Suprapubic skin (tissue), 4 donors: ENCODE measurements at places on chromosomes 4 and X. TPM values are rescaled to one million over a fixed set of nuclear protein-coding genes. Genes with fewer than 3 reads are reported as not detected.

DNA sequence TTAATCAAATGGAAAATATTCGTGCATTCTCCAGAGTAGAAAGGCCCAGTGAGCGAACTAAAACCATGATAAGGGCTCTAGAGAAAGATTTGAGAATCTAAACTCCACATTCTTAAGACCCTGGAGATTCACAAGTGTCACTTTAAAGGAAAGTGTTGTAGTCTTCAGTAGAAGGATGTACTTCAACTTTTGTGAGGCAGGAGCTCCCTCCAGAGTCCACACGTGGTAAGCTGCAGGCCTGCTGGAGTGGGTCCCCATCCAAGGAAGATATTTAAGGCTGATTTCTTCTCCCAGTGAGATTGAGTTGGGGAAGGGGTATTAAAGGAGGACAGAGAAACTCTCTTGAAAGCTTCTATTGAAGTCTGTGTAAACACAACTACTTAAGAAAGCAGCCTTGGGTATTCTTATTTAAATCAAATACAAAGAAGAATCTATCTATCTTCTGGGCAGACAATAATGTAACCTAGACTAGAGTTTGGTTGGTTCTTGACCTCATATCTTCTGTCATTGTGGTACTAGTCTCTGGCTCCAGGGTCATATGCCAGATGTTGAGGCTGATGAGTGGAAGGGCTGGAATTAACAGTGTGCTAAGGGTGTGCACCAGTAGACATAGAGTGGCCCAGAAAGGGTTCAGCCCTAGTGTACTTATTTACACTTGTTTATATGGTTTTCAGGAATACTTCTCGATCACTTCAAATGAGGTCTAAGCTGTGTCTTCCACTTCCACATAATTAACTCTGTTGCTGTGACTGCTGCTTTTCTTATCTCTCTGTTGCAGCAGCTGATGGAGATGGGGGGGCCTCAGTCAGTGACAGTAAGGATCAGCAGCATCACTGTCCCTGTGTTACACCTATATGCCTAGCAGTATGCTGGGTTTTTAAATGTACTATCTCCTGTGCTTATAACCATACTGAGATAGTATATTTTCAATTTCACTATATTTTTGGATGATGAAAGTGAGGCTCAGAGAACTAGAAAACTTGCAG lies 76.1 kb downstream of the HMGB2 start:
- H3K4me3 ChIP-seq: no peak overlapping the region
- no peaks in the 10 kb centered on the region for H3K36me3 ChIP-seq
- H3K4me1 ChIP-seq: no peaks in the 10 kb centered on the region
- no peak for DNase-seq

GRCh38 chr4:37721995-37722638 lies 35.9 kb upstream of the RELL1 start:
- no peak overlapping the region for H3K4me3 ChIP-seq
- no peaks in the 10 kb centered on the region for H3K27me3 ChIP-seq
- no peaks in the 10 kb centered on the region for H3K36me3 ChIP-seq
- H3K27ac ChIP-seq: no peak overlapping the region

- DNase-seq: no peak
- no peaks in the 10 kb centered on the region for H3K27me3 ChIP-seq
- peaks cover 3% of the 10 kb centered on the region for H3K4me1 ChIP-seq
- H3K36me3 ChIP-seq: no peaks in the 10 kb centered on the region
- no peak overlapping the region for H3K27ac ChIP-seq
- no peak overlapping the region for H3K4me3 ChIP-seq
Measured at GRCh38 chr4:105162123-105162796, 15.6 kb downstream of the TET2 start.

DNA sequence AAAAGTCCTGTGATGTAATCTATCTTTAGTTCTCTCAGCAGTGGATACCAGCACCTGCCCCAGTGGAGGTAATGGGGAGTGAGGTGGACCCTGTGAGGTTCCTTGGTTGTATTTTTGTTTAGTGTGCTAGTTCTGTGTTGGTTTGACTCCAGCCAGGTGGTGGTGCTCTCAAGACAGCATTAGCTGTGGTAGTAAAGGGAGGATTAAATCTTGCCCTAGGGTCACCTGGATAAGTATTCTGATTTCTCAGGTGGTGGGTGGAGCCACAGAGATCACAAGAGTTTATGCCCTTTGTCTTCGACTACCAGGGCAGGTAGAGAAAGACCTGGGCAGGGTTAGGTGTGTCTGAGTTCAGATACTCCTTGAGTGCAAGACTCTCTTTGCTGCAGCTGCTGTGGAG lies 176.3 kb upstream of the EDA2R start:
- no peaks in the 10 kb centered on the region for H3K36me3 ChIP-seq
- no peak overlapping the region for H3K4me3 ChIP-seq
- no peaks in the 10 kb centered on the region for H3K4me1 ChIP-seq
- no peaks in the 10 kb centered on the region for H3K27me3 ChIP-seq

SORBS2 gene
- total RNA-seq: 17.5 TPM

SMS gene
- 27.3 TPM for total RNA-seq

FUNDC1 gene
- total RNA-seq: 18.0 TPM

BANK1 gene
- total RNA-seq: 0.96 TPM
